ENCODE measurements at places on chromosomes 4 and X.
A peak's percentile ranks its signal among the peaks of the same experiment; 100 is the strongest.

DNA sequence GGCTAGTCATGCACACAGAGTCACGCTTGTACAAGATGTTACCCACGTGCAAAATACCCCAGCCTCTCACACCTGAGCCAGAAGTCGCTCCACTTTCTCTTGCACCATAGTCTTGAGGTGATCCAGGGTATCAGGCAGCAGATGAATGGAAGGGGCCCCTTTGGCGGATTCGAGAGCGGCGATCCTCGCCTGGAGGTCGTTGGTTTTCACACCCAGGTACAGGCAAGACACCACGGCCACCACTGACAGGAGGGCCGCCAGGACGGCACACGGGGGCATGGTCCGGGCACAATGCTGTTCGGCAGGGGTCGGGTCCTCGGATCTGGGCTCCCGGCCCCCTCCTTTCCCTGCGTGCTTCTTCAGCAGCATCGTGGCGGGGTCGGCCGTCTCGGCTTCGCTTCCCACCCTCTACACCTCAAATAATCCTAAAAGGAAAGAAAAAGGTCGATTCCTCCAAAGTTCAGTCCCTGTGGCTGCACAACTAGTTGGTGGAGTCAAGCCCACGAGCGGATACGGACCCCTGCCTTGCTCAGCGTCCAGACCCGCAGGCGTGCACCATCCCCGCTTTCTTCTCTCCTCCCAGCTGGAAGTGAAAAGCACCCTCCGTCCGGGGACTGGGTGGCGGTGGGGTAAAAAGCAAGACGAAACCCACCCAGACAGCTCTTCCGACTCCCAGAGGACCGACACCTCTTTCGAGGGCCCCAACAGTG lies 652 bp downstream of the COL25A1 start:
- DNase-seq = no peak

GRCh38 chr4:94038195-94038594 lies 169.5 kb upstream of the SMARCAD1 start:
- no peak for DNase-seq

DNA sequence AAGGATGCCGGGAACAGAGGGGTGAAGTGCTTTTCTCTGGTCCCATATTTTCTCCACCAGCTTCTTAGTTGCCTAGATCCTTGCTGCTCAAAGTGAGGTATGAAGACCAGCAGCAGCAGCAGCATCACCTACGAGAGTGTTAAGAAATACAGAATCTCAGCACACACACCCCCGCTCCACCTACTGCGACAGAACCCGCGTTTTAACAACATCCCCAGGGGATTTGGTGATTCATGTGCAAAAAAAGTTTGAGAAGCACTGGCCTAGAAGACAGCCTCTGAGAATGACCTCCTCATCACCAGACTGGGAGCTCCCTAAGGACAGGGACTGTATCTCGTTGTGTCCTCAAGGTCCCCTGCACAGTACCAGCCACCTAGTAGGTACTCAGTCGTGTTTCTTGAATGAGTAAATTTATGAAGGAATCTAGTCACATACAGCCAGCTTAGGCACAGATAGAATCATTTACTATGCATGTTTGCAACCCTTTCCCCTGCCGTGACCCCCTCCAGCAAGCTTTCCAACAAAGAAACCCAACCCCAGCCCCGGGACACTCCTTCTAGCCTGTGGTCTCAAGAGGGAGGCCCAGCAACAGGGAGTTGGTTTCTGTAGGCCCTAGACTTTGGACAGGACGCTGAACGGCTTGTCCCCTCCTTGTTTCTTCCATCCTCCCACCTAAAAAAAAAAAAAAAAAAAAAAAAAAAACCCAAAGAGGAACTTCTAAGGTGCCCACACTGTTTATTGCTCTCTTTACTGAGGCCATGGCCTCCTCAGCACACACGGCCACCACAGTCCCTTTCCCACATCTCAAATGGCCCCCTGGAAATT lies 21.5 kb downstream of the RTL5 start:
- no peak for DNase-seq

GRCh38 chr4:185096032-185096653 lies 46.9 kb upstream of the SLC25A4 start:
- DNase-seq = peak; percentile 52

DNA sequence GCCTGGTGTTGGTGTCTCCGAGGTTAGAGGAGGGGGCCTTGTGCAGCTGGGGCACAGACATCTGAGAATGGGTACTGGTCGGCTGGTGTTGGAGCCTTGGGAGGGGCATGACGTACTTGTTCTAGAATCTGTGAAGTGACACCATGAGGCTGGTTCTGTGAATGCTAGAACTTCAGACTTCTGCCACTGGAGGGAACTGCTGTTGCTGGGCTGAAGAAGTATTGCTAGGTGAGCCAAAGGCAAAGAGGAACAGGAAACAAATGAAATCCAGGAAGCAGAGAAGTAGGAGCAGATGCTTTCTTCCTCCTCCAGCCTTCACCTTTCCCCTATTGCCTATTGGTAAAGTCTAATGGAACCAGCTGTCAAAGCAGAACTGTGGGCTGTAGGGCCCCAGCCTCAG lies 120.9 kb upstream of the DDIT4L start:
- DNase-seq = no peak

- DNase-seq = no peak
Measured at GRCh38 chr4:151934766-151935165, 174.0 kb upstream of the GATB start.

DNA sequence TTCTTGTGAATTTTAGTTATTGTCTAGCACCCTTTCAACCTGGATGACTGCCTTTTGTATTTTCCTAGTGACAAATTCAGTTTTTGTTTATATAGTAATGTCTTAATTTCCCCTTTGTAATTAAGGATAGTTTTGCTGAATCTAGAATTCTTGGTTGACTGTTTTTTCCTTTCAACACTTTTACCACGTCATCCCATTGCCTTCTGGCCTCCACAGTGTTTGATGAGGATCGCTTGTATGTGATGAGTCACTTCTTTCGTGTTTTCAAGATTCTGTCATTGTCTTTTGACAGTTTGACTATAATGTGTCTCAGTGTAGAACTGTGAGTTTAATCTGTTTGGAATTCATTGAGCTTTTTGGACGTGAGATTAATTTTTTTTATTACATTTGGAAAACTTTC lies 30.1 kb downstream of the KDM6A start:
- no peak for DNase-seq

- DNase-seq = no peak
Measured at GRCh38 chr4:141640696-141641095, 4.3 kb downstream of the IL15 start.

GRCh38 chr4:145538596-145538995 lies 56.9 kb downstream of the SMAD1 start:
- no peak for DNase-seq

All from globus pallidus (tissue), 1 donor.